ENCODE measurements at places on chromosomes 4 and X. TPM values are rescaled to one million over a fixed set of nuclear protein-coding genes. Genes with fewer than 3 reads are reported as not detected.

FATE1 gene
- not detected for total RNA-seq

ANTXR2 gene
- 30.6 TPM for total RNA-seq

PGM2 gene
- 24.6 TPM for total RNA-seq

ADGRG2 gene
- total RNA-seq, result 16.5 TPM

CFAP47 gene
- total RNA-seq, result 0.13 TPM

GEMIN8 gene
- total RNA-seq, result 31.2 TPM

PPP1R2C gene
- not detected for total RNA-seq

GLOD5 gene
- total RNA-seq, result not detected

SYNPO2 gene
- total RNA-seq, result 2.2 TPM

ZAR1 gene
- total RNA-seq, result not detected

ZNF518B gene
- total RNA-seq, result 19.6 TPM

CSAG2 gene
- not detected for total RNA-seq

P2RY10 gene
- not detected for total RNA-seq

MND1 gene
- total RNA-seq, result 1.4 TPM

WAS gene
- not detected for total RNA-seq

SLC2A9 gene
- total RNA-seq, result 0.81 TPM

ERAS gene
- not detected for total RNA-seq

VEGFC gene
- 58.3 TPM for total RNA-seq

TBC1D8B gene
- 1.9 TPM for total RNA-seq

PTPN13 gene
- 43.5 TPM for total RNA-seq

CFP gene
- total RNA-seq, result 0.13 TPM

TIMP1 gene
- total RNA-seq, result 389 TPM

SPANXB1 gene
- total RNA-seq, result not detected

TSC22D3 gene
- 277 TPM for total RNA-seq

TKTL1 gene
- not detected for total RNA-seq

USP51 gene
- total RNA-seq, result 3.3 TPM

SPANXN3 gene
- total RNA-seq, result not detected
